ENCODE measurements at places on chromosomes 1 and 21.

GRCh38 chr1:228487336-228488124 is at the start of gene RNF187:
RNF187 (plus strand) TSS chr1:228487382.
- no peak for DNase-seq

GRCh38 chr1:164895026-164895912 is 336.3 kb downstream of the PBX1 start:
- no peak for DNase-seq

DNA sequence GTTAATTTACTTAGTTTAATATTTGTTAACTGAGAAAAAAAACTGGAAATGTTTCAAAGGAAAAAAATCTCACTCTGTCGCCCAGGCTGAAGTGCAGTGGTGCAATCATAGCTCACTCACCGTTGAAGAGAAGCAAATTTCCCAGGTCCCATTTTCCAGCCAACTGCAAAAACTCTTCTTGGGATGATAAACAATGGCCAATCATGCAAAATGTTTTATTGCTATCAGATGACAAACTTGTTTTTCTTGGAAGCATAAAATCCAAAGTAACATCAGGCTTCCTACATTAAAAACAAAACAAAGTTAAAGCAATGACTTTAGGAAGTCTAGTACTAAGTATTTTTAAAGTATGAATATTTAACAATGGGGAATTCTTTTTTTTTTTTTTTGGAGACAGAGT is 84.9 kb downstream of the LYST start:
- DNase-seq = no peak

DNA sequence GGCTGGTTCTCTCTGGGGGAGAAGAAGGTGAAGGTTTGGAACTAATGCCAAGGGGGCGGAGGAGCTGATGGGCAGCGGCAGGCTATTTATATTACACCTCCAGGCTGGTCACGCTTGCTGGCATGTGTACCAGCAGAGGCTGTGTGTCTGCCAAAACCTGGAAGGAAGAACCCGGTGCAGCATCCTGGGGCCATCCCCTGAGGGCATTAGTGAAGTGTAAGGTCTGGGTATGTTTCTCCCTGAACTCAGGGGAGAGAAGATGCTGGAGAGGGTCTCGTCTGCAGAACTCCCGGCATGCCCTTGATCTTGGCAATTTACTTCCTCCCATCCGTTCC is 5.3 kb downstream of the DISP3 start:
- DNase-seq = no peak

- no peak for DNase-seq
These were observed 20.0 kb downstream of the PIK3CD start for GRCh38 chr1:9671377-9672140.

DNA sequence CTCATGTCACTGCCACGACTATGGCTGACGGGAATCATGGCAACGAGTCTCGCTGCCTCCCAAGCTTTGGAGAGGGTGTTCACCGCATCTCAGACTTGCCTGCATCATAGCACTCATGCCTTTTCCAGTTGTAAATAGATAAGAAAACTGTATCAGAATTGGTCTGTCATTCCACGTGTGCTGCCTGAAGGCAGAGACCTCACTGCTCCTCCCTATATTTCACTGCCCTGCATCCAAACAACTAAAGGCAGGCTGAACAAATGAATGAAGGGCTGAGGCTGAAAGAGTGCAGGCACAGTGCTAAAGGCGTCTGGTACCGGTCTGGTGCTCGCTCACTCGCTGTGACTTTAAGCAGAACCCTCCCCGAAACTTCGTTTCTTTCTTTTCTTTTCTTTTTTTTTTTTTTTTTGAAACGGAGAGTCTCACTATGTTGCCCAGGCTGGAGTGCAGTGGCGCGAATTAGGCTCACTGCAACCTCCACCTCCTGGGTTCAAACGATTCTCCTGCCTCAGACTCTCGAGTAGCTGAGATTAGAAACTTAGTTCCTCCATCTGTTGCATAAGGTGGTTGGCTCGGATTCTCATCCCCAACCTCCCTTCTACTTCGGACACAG is 542 bp downstream of the EIF2B3 start:
- no peak for DNase-seq

Data from spinal cord (tissue), 10 donors.